ENCODE measurements at places on chromosomes 3 and 15. TPM values are rescaled to one million over a fixed set of nuclear protein-coding genes. Genes with fewer than 3 reads are reported as not detected.

The A4GNT gene
- total RNA-seq = not detected

The RAB11A gene
- total RNA-seq = 215 TPM

The SYNM gene
- 17.6 TPM for total RNA-seq

The HIGD2B gene
- 0.24 TPM for total RNA-seq

The CHST14 gene
- 20.2 TPM for total RNA-seq

The INSYN1 gene
- total RNA-seq = 2.8 TPM

The CCDC54 gene
- not detected for total RNA-seq

DNA sequence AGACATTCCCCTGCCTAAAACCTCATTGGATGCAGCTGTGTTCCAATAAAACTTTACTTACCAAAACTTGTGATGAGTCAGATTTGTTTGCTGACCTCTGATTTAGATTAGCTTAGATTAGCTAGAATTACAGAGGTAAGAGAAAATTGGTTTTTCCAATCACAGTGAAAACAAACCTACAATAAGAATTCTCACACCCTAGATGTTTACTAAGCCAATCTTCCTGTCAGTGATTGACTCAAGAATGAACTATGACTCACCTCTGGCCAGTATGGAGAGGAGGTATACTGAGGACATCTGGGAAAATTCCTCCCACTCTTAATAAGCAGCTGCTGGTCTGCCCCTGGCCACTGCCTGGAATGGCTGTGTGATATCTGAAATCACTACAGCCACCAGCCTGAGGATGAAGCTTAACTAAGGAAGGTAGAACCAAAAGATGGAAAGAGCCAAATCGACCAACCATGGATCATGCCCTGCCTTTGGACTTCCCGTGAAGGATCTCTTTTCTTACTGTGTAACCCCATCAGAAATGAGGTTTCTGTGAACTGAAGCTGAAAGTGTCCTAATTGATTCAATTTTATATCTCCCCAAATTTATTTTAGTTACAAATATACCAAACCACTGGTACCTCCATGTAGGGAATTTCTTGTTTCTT, 19.0 kb upstream of the GHSR start:
- no peaks in the 10 kb centered on the region for H3K27me3 ChIP-seq
- no peak for DNase-seq
- H3K4me1 ChIP-seq = no peaks in the 10 kb centered on the region
- no peak overlapping the region for H3K4me3 ChIP-seq

DNA sequence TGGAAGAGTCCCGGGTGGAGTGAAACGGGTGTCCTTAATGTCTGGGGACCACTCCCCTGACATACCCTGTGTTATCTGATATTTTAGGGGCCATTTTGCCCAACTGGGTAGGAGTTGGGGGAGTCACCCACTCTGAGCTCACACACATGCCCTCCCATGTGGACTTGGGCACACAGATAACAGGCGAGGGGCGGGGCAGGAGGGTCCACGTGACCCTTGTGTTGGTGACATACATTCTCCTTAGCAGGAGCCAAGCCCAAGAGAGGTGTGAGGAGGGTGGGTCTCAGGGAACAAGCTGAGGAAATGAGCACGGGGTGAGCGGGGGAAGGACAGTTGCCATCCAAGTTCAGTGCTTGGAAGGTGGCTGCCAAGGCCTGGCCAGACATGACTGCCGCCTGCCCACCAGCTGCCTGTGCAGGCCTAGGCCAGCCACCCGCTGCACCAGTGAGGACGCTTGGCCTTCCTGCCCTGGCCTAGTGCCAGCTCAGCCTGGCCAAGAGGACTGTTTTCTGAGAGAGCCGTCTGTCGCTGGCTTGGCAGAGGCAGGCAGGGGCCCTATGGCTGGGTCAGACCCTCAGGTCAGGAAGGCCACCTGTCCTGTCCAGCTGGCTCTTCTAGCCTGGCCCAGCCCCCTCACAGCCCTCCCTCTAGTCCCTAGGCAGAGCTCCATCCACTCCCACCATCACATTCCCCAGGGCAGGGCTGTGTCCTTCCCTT, 31.3 kb upstream of the TMEM115 start:
- peaks cover 5% of the 10 kb centered on the region for H3K4me1 ChIP-seq
- H3K36me3 ChIP-seq = no peaks in the 10 kb centered on the region
- H3K4me3 ChIP-seq = no peak overlapping the region
- no peak overlapping the region for H3K27ac ChIP-seq
- H3K27me3 ChIP-seq = no peaks in the 10 kb centered on the region

DNA sequence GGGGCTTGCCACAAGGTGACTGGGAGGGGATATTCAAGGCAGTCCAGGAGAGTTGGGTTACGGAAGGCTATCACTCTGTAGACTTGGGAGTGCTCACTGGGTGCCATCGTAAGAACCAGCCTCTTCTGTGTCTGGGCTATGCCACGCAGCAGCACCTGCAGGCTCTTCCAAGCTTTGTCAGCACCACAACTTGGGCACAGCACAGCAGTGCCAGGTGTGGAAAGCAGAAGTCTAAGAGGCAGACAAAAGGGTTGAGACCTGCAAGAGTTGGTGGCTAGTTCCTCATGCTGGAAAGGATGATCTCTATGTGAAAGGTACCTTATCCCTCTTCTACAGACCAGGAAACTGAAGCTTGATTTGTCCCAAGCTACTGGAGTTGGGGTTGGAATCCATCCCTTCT, 15.8 kb downstream of the CX3CR1 start:
- no peak overlapping the region for H3K27ac ChIP-seq
- DNase-seq = no peak
- peaks cover 34% of the 10 kb centered on the region for H3K4me1 ChIP-seq

GRCh38 chr3:162738784-162739183, 1242.2 kb downstream of the OTOL1 start:
- no peaks in the 10 kb centered on the region for H3K4me1 ChIP-seq
- DNase-seq = no peak
- no peaks in the 10 kb centered on the region for H3K36me3 ChIP-seq
- no peak overlapping the region for H3K27ac ChIP-seq
- H3K4me3 ChIP-seq = no peak overlapping the region

- peaks cover 11% of the 10 kb centered on the region for H3K4me1 ChIP-seq
- H3K36me3 ChIP-seq = no peaks in the 10 kb centered on the region
- no peak for DNase-seq
- H3K27me3 ChIP-seq = no peaks in the 10 kb centered on the region
- H3K27ac ChIP-seq = no peak overlapping the region
These were observed 31.7 kb upstream of the SLCO2A1 start for GRCh38 chr3:134061401-134061800.

DNA sequence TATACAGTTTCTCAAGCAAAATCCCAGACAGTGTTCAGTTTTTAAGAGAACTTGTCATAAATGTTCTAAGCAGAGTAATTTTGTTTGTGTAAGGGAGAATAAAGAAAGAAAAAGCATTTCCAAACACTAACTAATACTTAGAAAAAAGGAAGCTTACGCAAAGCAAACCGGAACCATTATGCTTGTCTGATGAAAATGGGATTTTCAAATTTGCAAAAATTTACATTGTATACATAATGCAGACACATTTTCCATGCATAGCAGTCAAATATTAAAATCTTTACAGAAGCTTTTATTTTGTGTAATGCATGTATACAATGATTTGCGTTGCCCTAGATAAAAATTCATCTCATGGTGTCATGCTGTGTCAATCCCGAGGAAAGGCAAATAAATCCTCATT, 229.0 kb downstream of the SLC9A9 start:
- DNase-seq = no peak
- no peak overlapping the region for H3K4me3 ChIP-seq
- no peaks in the 10 kb centered on the region for H3K36me3 ChIP-seq

- H3K27me3 ChIP-seq = no peaks in the 10 kb centered on the region
- no peak for DNase-seq
- H3K4me1 ChIP-seq = no peaks in the 10 kb centered on the region
These were observed 528.8 kb upstream of the NAALADL2 start for GRCh38 chr3:174330303-174330702.

DNA sequence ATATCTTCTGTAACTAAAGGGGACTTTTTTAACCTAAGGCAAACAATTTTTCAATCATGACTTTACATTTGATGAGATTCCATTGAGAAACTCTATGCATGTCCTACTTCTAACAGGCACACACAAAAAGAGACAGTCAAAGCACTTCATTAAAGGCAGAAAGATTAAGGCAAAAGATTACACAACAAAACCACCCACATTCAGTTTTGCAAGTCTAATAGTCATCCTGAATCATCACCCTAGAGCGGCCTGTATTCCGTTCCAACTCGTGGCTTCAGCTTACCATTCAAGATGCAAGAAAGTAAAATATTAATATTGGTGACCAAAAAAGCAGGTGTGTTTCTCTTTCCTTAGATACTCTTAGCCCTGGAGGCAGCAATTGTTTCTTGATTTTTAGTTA, 205.9 kb downstream of the P3H2 start:
- no peak overlapping the region for H3K4me3 ChIP-seq
- H3K27ac ChIP-seq = no peak overlapping the region
- DNase-seq = no peak
- no peaks in the 10 kb centered on the region for H3K27me3 ChIP-seq
- H3K4me1 ChIP-seq = no peaks in the 10 kb centered on the region

GRCh38 chr3:16060358-16060852, 114.1 kb upstream of the GALNT15 start:
- no peak for DNase-seq
- no peaks in the 10 kb centered on the region for H3K36me3 ChIP-seq
- no peak overlapping the region for H3K4me3 ChIP-seq

DNA sequence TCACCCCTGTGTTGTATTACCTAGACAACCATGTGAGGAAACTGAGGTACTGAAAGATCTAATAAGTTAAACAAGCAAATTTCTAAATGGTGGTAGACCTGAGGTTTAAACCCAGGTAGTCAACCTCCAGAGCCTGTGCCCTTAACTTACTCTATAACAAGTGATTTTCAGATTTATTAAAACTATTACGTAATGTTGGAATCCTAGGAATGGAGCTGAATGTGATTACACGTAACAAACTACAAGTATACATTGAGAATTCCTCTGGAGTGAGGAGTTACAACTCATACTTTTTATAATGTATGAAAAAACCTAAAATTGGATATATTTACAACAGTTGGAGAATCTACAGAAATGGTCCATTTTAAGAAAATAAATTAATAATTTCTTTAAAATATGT, 18.0 kb downstream of the FAM98B start:
- no peak overlapping the region for H3K27ac ChIP-seq
- H3K4me3 ChIP-seq = no peak overlapping the region
- H3K4me1 ChIP-seq = no peaks in the 10 kb centered on the region
- DNase-seq = no peak
- no peaks in the 10 kb centered on the region for H3K36me3 ChIP-seq
- no peaks in the 10 kb centered on the region for H3K27me3 ChIP-seq

- no peak overlapping the region for H3K27ac ChIP-seq
- H3K27me3 ChIP-seq = no peaks in the 10 kb centered on the region
- DNase-seq = no peak
These were observed 30.8 kb downstream of the B3GNT5 start for GRCh38 chr3:183283886-183284285.

DNA sequence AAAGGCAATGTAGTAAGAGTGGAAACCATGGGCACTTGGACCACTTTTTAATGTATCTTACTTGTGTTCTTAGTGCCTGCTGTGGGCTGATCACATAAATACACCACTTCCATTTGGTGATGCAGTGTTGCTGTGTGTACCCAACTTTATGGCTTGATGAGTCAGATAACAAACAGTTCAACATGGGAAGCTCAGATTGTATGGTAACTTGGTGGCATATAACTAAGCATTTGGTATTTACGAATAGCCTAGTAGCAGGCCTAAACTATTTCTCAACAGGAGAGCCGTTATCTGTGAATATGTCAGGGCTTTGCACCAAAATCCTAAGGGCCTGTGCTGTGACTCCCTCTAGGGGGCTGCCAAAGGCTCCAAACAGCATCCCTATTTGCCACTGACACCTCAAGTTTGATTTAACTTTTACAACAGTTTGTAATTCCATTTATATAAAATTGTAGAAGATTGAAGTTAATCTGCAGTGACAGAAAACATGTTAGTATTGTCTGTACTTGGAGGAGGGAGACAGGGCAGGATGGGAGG, 640.4 kb upstream of the CADM2 start:
- no peak overlapping the region for H3K27ac ChIP-seq
- DNase-seq = no peak
- H3K27me3 ChIP-seq = no peaks in the 10 kb centered on the region

GRCh38 chr3:189593581-189593980, 37.6 kb upstream of the TP63 start:
- no peaks in the 10 kb centered on the region for H3K36me3 ChIP-seq
- H3K4me1 ChIP-seq = no peaks in the 10 kb centered on the region
- H3K4me3 ChIP-seq = no peak overlapping the region
- H3K27ac ChIP-seq = no peak overlapping the region

DNA sequence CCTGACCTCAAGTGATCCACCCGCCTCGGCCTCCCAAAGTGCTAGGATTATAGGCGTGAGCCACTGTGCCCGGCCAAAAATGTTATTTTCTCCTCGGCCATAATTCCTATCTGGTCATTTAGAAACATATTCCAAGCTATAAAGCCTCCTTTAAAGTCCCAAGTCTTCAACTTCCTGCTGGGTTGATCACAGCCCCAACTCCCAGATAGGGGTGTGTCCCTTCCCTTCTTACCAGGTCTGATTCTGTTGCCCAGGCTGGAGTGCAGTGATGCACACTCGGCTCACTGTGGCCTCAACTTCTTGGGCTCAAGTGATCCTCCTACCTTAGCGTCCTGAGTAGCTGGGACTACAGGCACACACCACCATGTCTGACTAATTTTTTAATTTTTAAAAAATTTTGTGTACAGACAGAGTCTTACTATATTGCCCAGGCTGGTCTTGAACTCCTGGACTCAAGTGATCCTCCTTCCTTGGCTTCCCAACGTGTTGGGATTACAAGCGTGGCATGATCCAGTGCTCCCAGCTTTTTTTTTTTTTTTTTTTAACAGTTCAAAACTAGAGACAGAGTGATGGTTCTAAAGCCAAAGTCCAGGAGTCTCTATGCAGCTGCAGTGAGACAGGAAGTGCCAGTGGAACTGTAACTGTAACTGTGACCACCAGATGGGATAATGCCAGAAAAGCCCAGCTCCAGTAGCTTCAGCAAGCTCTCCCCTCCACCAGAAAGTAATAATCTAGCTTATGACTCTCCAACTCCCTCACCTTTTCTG, 8.2 kb upstream of the PRKAR2A start:
- DNase-seq = no peak
- H3K4me3 ChIP-seq = no peak overlapping the region
- no peaks in the 10 kb centered on the region for H3K36me3 ChIP-seq
- no peak overlapping the region for H3K27ac ChIP-seq

- H3K4me1 ChIP-seq = peaks cover 12% of the 10 kb centered on the region
- DNase-seq = no peak
- no peaks in the 10 kb centered on the region for H3K36me3 ChIP-seq
- no peak overlapping the region for H3K27ac ChIP-seq
These were observed 767.7 kb upstream of the CFAP20DC start for GRCh38 chr3:59817511-59817910.

All from left lung (tissue), 14 donors.